ENCODE measurements at places on chromosomes 11 and 22.

GRCh38 chr11:30561691-30562415 lies 24.3 kb downstream of the MPPED2 start:
- no peak for DNase-seq

- no peak for DNase-seq
Measured at GRCh38 chr11:20474882-20475517, 87.5 kb downstream of the PRMT3 start.

DNA sequence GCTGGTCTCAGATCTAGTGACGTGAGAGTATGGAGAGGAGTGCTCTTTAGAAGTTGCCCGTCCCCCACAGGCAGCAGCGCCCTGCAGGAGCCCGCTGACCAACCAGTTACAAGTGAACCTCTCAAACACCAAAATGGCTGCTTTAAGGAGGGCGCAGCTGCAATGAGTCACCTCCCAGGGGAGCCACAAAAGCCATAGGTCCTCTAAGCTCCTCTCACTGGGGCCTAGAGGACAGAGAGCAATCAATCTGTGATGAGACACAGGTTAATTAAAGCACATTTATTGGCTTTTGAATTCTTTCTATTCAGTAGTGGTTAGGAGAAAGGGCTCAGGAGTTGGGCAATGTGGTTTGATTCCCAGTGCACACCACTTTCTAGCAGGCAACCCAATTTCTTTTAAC lies 15.5 kb upstream of the RAPSN start:
- no peak for DNase-seq

DNA sequence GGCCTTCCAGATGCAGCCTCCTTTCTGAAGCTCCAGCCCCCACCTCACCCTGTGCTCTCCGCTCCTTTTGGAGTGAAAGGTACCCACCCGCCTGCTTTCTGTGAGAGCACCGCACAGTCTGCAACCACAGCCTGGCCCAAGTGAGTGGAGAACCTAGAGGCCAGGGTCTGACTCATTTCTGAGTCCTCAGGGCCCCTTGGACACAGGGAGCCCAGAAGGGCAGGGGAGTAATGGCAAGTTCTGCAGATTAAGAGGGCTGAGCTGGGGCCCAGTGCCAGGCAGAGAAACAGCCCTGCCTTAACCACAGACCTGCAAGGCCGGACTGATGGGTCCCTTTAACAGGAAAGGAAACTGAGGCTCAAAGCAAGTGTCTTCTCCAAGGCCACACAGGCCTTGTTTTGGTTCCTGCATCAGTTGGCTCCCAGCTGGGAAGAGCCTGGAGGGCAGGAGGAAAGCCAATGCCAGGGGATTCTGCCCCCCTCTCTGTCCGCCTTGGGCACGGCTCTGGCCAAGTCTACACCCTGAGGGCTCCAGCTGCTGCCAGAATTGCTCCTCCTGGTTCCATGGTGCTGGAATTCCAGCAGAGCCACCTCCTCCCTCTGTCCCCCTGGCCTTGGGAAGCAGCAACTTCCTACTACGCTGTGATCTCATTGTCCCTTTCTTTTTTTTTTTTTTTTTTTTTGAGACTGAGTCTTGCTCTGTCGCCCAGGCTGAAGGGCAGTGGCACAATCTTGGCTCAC lies 55.1 kb downstream of the CYTH4 start:
- no peak for DNase-seq

DNA sequence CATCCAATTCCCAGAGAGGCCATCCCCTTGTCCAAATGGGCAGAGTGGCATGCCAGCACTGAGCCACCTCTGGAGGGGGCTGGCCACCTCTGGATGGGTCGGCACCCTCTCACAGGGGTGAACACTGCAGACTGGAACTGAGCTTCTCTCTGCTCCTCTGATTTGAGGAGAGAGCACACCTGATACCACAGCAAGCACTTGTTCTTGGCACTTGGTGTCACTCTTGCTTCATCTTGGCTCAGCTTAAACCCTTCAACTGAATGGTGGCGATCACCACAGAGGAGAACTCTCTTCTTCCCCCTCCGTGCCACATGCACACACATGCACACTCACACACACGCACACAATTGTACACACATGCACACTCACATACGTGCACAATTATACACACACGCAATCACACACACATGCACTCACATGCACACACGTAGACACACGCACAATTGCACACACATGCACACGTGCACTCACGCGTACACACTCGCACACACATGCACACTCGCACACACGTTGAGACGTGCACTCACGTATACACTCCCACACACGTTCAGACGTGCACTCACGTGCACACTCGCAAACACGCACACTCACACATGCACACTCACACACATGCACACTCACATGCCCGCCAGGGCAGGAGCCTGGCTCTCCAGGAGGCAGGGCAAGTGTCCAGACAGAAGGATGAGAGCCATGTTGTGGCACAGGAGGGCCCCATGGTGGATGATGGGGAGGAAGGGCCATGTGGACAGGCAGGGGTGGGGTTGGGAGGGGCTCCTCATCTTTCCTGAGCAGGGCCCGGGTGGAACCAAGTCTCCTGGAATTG lies 23.4 kb downstream of the OVOL1 start:
- no peak for DNase-seq

DNA sequence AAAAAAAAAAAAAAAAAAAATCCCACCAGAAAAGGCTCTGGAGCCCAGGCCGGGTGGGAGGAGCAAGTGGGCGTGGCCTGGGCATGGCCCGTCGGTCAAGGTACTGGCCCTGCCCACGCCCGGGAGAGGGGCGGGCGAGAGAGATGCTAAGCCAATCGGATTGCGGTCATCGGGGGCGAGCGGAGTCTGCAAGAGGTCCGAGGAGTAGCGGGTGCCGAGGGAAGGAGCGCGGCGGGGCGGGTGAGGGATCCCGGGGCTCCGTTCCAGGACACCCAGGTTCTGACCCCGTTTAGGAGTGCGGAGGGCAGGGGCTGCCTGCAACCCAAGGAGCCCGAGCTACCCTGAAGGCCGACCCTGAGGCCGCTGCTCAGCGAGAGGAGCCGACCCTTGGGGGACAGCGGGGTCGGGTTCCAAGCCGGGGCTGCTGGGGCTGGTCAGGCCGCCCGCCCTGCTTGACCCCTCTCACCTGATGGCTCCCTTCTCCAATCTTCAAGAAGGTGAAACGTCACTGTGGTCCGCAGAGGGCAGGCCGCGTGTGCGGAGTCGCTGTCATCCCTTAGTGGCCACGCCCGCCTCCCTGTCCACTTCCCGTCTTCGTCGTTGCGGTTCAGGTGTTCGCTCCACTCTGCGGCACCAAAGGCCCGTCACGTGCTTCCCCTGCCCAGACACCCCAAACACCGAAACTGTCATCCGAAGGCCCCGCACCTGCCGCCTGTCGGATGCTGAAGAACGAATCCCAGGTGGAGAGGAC lies 11.1 kb upstream of the TAB1 start:
- peak; percentile 46 for DNase-seq

GRCh38 chr11:57502870-57503269 lies 12.6 kb downstream of the SLC43A1 start:
- DNase-seq: no peak

DNA sequence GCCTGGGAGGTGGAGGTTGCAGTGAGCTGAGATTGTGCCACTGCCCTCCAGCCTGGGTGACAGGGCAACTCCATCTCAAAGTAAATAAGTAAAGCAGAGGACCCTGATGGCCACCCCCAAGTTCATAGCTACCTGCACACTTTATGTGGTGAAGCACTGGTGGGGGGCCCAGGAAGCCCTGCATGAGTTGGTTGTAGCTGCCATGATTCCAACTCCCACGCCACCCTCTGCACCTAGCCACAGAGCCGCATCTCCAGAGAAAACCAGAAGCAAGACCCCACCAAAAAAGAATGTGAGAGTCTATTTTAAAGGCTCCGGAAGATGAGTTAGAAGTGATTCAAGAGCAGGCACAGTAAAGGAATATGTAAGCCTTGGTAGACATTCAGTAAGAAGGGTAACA lies 20.4 kb upstream of the TMA7B start:
- DNase-seq: no peak

DNA sequence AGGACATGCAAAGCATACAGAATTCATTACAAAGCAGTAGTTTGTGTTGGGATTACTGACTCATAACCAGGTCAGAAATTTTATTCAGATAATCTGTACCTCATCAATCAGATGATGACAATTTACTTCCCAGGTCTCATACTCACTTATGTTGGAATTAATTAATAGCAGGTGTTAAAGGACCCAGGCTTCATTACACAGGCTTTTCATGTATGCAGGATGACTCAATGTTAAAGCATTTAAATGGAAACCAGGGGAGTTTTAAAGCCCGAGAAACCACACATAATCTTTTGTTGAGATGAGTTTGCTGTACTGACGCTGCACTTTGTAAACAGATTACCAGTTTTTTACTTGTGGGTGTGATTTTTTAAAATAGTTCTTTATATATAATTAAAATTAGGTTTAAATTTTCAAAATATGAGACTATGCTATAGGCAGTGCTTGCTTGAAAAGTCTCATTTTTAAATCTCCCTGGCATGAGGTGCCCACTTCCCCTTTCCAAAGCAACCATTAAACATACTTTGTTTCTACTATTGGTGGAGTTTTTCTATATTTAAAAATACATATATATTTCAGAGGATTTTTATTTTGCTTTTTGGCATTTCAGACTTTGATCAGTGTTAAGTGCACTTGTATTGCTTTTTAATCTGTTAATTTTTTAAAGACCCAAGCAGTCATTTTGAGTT lies 41.0 kb downstream of the CEP57 start:
- DNase-seq: no peak

- no peak for DNase-seq
Measured at GRCh38 chr11:116831790-116832349, 2.2 kb downstream of the APOC3 start.

- DNase-seq: no peak
Measured at GRCh38 chr11:45161252-45162063, 15.0 kb downstream of the PRDM11 start.

DNA sequence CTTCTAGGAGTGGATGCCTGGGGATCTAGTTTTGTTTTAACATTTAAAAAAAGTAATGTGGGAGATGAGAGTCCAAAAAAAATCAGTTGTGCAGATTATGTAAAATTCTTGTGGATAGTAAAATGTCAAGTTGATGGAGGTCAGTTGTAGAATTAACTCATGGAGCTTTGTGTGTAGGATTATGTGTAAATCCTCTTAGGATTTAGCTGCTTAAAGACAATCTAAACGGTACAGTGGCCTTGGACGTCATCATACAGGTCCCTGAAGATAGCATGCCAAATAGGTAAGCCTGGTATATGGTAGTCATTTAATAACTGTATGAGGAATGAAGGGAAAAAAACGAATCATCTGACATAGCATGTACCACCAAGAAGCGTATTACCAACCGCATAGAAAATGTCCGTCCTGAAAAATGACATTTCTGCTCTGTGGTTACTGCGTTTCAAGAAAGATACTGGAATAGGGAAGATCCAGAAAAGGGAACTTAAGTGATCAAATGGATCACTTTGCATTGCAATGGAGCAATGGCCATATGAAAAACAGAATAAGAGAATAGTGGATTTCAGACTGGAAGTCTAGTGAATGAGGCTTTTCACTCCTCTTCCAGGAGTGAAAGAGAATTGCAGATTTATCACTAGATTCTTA lies 61.3 kb downstream of the BCL2L13 start:
- DNase-seq: no peak

GRCh38 chr22:29268511-29269229 lies 602 bp downstream of the EWSR1 start:
- no peak for DNase-seq

GRCh38 chr22:28909375-28909774 lies 26.0 kb downstream of the ZNRF3 start:
- DNase-seq: no peak

DNA sequence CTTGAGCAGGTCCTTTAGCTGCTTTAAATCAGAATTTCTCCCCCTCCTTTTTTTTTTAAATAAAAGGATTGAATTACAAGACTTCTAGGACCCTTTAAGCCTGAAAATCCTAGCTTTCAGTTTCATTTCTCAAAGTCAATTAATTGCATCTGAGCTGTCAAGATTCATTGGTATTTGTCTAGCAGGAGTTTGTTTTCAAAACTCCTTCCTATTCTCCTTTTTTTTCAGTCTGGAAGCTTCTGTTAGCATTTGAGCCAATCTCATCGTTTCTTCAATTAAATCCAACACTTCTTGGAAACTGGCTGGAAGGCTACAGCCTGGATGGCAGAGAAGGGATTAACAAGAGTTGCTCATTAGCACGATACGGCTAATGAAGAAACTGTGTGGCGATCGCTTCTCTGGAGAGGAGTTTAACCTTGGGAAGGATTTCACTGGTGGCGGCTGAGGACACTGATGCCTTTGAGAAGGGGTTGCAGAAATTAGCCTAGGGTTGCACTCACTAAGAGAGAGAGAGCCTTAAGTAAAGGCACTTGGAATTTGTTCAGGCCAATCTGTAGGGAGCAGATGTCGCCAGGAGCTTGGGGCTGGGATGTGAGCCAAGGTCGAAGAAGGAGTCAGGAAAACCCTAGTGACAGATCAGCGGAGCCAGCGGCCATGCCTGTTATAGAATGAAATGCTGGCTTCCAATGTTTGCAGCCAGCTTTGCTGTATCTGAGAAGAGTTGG lies 43.8 kb upstream of the API5 start:
- DNase-seq: no peak

- DNase-seq: no peak
Measured at GRCh38 chr11:11010624-11011127, 152.8 kb upstream of the ZBED5 start.

- no peak for DNase-seq
Measured at GRCh38 chr22:39078329-39078728, 1.3 kb downstream of the APOBEC3G start.

DNA sequence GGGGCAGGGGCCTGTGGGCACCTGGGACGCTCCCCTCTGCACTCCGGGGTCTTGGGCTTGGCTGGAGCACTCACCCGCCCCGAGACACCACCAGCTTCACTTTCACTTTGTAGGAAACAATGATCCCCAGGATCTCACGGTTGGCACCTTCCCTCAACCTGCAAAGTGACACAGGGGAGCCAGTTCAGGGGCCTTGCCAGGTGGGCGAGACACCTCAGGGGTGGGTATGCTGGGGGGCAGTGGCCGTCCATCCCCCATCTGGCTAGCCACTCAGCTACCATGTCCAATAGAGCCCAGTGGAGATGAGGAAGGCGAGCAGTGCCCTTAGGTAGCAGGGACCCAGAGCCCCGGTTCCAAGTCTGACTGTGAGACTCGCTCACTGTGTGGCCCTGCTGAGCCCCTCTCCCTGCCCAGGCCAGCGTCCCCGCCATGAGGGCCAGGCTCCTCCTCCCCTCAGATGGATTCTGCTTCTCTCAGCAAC lies 32.3 kb downstream of the TPBGL start:
- DNase-seq: no peak

DNA sequence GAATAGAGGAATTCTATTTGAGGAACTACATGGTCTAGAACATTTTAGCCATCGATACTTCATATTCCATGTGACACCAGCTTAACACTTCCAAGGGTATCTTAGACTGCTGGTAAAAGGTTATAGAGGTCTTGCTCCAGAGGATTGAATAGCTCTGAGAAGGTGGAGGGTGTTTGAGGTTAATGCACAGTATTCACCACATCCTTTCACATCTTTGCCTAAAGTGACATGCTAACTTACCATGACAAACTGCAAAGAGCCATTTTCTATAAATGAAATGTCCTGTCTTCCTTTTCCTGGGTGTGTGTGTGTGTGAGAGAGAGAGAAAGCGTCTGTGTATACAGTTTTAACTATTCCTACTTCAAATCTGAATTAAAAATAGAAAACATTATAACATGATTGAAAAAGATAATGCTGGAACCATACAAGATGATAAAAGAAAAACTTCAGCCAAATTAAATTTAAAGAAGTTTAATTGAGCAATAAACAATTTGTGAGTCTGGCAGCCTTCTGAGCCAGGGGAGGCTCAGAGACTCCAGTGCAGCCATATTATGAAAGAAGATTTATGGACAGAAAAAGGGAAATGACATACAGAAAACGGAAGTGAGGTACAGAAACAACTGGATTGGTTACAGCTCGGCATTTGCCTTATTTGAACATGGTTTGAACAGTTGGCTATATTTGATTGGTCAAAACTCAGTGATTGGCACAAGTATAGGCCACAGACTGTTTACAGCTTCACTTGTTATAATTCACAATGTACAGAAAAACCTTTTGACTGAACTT lies 320.9 kb upstream of the CCDC179 start:
- no peak for DNase-seq
